ENCODE measurements at places on chromosomes 6 and 20.

- DNase-seq: no peak
Observed at GRCh38 chr6:40391851-40392517, 195.2 kb downstream of the LRFN2 start.

- no peak for DNase-seq
Observed at GRCh38 chr6:21610341-21610740, 16.8 kb downstream of the SOX4 start.

DNA sequence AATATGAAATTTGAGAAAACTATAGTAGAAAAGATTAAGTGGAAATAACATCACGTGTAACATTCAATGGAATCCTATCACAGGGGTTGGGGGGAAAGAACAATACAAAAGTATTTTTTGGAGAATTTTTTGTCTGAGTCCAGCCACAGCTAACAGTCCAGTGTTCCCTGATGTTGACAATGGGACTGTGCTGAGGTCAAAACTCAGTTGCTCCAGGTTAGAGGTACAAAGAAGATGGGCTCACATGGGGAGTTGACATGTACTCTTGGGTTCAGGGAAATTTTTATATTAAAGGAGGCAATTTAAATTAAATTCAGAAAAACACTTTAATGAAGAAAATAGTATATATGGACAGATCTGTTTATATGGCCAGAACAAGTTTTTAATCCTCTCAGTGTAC, 995 bp downstream of the MYCT1 start:
- DNase-seq: no peak

- peak; percentile 31 for DNase-seq
Observed at GRCh38 chr20:38673725-38674091, 50.6 kb upstream of the SLC32A1 start.

DNA sequence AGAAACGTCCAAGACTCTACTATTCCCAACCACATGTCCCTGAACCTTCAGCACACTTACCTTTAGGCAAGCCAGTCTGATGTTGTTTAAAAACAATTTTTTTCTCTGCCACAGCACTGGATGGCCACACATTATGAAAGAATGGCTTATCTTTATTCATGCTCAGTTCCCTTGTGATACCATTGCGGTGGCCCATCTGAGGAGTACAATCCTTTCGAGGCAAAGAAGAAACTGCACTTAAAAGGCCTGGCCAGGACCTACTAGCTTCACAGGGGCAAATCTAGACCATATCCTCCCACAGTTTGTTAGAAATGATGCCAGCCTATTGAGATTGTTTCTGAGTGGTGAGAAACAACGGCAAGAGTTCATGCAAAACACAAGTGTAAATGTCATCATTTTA, 88.4 kb upstream of the PLEKHG1 start:
- DNase-seq: no peak

DNA sequence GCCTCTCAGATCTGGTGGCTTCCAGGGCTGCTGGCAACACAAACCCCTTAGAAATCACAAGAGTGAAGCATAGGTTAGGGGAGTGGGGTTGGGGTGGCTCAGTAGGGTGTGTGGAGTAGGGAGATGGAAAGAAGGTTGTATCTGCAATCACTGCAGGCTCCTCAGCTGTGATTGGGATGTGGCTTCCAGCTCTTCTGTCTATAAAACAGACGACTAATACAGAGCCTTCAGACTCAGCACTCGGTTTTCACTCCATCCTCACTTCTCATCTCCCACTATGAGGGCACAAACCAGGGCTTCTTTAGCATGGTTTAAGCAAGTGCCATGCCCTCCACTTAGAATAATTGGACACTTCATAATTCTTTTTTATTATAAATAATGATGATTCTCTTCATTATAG, 46.4 kb upstream of the CAP2 start:
- DNase-seq: no peak

- no peak for DNase-seq
Observed at GRCh38 chr20:3808544-3808943, 11.8 kb upstream of the AP5S1 start.

- no peak for DNase-seq
Observed at GRCh38 chr6:122620428-122620827, 10.2 kb downstream of the PKIB start.

DNA sequence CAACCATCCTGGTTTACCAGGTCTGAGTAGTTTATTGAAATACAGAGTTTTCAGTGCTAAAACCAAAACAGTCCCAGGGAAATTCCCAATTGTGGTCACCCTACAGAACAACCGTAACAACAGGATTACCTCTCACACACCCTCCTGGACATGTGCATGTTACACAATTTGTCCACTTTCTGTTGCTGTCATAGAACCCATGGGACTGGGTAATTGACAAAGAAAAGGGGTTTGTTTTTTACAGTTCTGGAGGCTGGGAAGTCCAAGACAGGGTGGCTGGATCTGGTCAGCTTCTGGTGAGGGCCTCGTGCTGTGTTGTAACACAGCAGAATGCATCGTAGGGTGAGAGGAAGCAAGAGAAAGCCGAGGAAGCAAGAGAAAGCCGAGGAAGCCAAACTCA, 9.1 kb upstream of the ADA start:
- no peak for DNase-seq

DNA sequence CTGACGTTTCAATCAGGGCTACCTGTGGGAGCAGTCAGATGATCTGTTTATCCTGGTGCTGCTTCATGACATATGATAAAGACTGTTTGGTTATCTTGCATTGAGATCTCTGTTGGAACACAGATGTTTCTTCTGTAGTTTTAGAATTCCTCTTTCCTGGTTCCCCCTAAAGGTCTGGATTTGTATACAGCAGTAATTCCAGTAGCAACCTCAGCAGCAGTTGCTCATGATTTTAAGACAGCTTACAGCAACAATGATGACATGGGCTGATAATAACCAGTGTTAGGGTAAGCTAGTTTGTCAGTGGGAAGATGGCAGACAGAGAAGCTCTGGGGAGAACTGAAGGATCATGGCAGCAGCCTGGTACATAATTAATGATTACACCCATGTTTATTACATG, 439.4 kb downstream of the PHF3 start:
- no peak for DNase-seq
